ENCODE measurements at places on chromosomes 13 and 19. TPM values are rescaled to one million over a fixed set of nuclear protein-coding genes. Genes with fewer than 3 reads are reported as not detected.

The COX7A1 gene
- 27.5 TPM for total RNA-seq

The PRRG2 gene
- total RNA-seq: 3.7 TPM

The GTF2F1 gene
- 38.4 TPM for total RNA-seq

The KPTN gene
- total RNA-seq: 6.4 TPM

The GJB2 gene
- not detected for total RNA-seq

The S1PR4 gene
- total RNA-seq: 3.6 TPM

The PABPC3 gene
- total RNA-seq: under 0.01 TPM

The KCTD12 gene
- total RNA-seq: 244 TPM

The EBPL gene
- total RNA-seq: 55.9 TPM

The NLRP8 gene
- not detected for total RNA-seq

The PLPP2 gene
- total RNA-seq: 89.1 TPM

The PCDH17 gene
- 5.8 TPM for total RNA-seq

The RXFP2 gene
- not detected for total RNA-seq

The CLEC17A gene
- total RNA-seq: not detected

The ARID3A gene
- total RNA-seq: 16.4 TPM

The CEACAM3 gene
- total RNA-seq: not detected

The ANO8 gene
- total RNA-seq: 6.1 TPM

The SUPT20H gene
- total RNA-seq: 25.9 TPM

The IL4I1 gene
- 4.0 TPM for total RNA-seq

The ONECUT3 gene
- not detected for total RNA-seq

The ZNF486 gene
- total RNA-seq: 4.2 TPM

The TTC9B gene
- not detected for total RNA-seq

The PCSK4 gene
- 0.32 TPM for total RNA-seq

The PTH2 gene
- not detected for total RNA-seq

The ITGBL1 gene
- 3.2 TPM for total RNA-seq

The HAUS5 gene
- total RNA-seq: 6.0 TPM

The CYP4F2 gene
- total RNA-seq: not detected

The ZNF324 gene
- total RNA-seq: 11.2 TPM

The DCLK1 gene
- total RNA-seq: 116 TPM

The SYCN gene
- total RNA-seq: not detected

The SHISA2 gene
- 0.32 TPM for total RNA-seq

The ZNF805 gene
- total RNA-seq: 31.0 TPM

The ZNF528 gene
- total RNA-seq: 14.9 TPM

The FFAR3 gene
- not detected for total RNA-seq

The HS6ST3 gene
- 0.06 TPM for total RNA-seq

The KCNK6 gene
- 7.8 TPM for total RNA-seq

The ENOX1 gene
- under 0.01 TPM for total RNA-seq

The SKA3 gene
- total RNA-seq: 5.8 TPM

The GRIK5 gene
- not detected for total RNA-seq

The MISP3 gene
- 0.19 TPM for total RNA-seq

The PSG7 gene
- total RNA-seq: not detected

The FPR1 gene
- total RNA-seq: not detected

The MUC16 gene
- total RNA-seq: not detected

The CEACAM21 gene
- total RNA-seq: 2.3 TPM

Measured in bladder microvascular endothelial cell (primary cell).